ENCODE measurements at places on chromosomes 1 and 21. TPM values are rescaled to one million over a fixed set of nuclear protein-coding genes. Genes with fewer than 3 reads are reported as not detected.

GRCh38 chr1:195195423-195196057, 1412.7 kb downstream of the KCNT2 start:
- peak; percentile 24 for DNase-seq

DNA sequence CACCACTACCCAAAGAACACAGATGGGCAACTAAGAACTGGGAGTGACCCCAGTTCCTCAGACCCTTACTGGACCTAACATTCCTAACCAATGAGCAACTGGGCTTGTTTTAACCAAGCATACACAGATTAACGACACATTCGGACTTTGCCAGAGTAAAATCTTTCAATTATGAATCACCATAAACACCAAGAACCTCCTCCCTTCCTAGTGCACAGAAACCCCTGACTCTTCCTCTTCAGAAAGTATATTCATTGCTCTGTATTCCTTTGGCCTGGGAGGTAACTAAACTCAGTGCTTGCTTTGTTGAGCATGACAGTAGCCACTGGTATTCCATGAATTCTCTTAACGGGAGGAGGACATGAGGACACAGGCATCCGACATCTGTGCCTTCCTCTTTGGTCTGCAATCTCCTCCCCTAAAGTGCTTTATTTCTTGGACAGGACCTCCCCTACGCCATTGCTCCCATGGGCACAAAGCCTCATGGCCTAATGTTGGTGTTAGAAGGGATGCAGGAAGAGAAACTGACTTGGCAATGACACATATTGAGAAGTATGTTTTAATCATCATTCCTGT, 42.7 kb downstream of the SEC16B start:
- DNase-seq = no peak

DNA sequence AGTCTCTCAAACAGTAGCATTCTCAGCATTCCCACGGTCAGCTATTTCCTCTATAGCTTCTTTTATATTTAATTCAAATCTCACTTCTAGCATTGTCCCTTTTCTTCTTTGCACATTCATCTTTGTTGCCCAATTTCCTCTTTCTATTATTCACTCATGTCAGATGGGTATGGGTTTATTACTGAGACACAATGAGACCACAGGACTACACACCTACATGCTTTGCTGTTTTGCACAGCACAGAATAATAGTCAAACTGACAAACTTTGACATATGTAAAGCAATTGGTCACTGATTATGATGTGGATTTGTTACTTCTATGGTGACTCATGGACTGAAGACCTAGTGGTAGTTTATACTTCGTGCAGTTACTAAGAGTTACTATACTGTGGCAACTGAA, 5.8 kb upstream of the CD1C start:
- DNase-seq = no peak

The LHX4 gene
- total RNA-seq = not detected

- DNase-seq = no peak
These were observed 63.9 kb downstream of the LTN1 start for GRCh38 chr21:28928578-28929420.

DNA sequence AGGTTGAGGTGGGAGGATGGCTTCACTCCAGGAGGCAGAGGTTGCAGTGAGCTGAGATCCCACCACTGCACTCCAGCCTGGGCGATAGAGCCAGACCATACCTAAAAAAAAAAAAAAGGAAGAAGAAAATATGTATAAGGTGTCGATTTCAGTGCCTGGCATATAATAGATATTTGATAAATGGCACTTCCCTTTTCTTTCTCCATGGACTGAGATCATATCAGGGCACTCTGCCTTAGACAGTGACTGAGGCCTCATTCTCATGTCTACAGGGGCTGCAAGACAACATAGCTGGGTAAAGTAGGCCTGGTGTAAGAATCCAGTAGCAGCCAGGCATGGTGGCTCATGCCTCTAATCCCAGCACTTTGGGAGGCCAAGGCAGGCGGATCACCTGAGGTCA, 21.2 kb downstream of the PCAT6 start:
- no peak for DNase-seq

DNA sequence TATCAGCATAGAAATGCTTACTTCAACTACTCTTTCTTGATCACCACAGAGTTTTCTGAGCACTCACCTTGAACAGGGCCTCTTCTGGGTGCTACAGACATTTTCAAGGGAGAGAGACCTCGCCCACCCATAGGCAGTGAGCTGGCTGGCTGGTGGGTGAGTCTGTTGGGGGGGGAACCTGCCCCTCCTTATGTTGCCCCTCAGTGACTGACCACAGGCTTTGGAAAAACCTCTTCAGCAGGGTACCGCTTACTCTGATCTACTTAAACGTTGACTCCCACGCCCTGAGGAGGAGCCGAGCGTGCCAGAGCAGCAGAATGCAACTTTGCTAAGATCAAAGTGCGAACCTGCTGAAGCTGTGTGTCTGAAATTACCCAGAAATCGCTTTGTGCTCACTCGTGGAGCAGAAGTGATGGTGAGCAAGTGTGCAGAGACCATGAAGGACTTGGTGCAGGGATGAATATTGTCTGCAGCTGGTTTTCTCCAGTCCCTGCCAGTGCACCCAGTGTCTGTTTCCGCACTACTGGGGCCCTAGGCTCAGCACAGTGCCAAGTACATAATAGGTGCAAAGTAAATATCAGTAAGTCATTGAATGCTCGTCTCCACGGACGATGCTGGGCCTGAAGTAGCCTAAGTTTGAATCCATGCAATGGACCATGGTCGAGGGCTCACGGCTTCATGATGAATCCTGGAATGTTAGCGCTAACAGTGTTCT, 158.7 kb upstream of the IRF2BP2 start:
- peak; percentile 38 for DNase-seq

The DMRTA2 gene
- total RNA-seq = not detected

The AMY1A gene
- not detected for total RNA-seq

The NR1I3 gene
- not detected for total RNA-seq

- DNase-seq = no peak
These were observed 276.9 kb downstream of the VAV3 start for GRCh38 chr1:107687849-107688753.
